ENCODE measurements at places on chromosomes 1 and 21.

DNA sequence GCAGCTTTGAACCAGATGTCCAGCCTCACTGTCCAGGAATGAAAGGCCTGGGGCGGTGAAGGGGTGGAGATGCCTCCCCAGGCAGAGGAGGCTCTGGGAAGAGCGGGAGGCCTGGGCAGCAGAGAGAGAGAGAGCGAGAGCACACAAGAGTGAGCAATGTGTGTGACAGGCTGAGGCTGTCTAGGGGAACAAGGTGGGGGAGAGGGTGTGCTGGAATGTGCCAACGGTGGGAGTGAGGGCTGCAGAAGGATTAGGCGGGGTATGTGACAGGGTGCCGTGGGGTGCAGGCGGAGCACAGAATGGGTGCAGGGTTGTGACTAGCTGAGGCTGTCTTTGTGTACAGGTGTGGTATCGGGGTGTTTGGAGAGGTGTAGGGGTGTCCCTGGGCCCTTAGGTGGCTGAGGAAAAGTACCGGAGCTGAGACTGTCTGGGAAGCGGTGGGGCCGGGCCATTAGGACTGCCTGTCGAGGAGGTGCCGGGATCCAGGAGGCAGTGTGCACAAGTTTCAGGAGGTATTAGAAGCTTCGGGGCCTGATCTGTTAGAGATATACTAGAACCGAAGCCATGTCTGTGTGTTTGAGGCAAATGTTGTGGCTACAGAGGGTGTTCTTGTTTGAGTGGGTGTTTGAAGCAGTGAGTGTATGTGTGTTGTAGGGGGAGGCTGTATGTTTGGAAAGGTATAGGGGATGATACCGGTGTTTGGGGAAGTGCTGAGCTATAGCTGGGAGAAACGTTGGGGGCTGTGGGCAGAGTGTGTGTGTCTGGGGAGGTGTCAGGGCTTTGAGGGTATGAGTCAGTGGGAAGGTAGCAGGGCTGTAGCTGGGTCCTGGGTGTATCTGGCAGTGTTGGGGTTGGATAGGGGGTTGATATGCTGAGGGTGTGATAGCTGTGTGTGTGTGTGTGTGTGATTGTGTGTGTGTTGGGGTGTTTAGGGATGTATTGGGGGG is 9.1 kb downstream of the AHDC1 start:
- no peak for DNase-seq

GRCh38 chr1:174753131-174753530 is 246.6 kb upstream of the CACYBP start:
- no peak for DNase-seq

DNA sequence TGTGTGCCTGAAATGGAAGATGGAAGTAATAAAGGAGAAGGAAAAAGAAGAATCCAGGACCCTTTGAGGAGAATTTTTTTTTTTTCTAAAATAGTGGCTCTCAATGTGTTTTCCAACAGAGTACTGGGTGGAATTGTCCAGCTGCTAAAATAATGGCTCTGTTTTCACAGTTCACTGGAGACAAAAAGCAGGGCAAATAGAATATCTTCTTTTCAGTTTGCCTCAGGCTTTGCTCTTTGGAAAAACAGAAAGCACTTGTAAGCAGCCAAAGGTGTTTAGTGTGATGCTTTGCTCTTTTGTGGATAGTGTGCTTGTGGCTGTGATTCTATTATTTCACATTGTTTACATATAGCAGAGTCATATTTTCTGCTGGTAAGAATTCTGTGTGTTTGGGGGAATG is 77.4 kb upstream of the MROH9 start:
- no peak for DNase-seq

DNA sequence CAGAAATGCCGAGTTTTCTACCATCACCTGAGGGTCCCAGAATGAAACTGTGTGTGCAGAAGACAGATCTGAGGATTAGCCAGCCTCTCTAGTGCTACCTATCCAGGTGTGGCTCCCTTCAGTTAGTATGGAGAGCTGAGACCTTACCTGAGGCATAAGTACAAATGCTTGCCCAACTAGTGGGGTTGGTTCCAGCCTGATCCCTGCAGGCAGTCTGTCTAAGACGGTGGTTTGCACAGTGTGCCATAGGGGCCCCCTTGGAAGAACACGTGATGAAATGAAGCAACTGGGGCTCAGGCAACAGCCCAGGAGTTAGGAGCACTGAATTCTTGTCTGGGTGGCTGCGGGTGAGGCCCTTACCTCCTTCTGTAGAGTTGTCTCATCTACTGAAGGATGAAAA is 15.6 kb downstream of the S100A7A start:
- no peak for DNase-seq

- no peak for DNase-seq
These were observed 18.6 kb downstream of the PDE9A start for GRCh38 chr21:42671778-42672593.

- no peak for DNase-seq
These were observed 296.3 kb upstream of the ZP4 start for GRCh38 chr1:238186887-238187574.

- DNase-seq = no peak
These were observed 5.7 kb upstream of the CD48 start for GRCh38 chr1:160717306-160717705.

GRCh38 chr1:29800120-29800519 is 563.8 kb downstream of the PTPRU start:
- no peak for DNase-seq

- DNase-seq = no peak
These were observed 82.9 kb upstream of the QSOX1 start for GRCh38 chr1:180071759-180072158.

- DNase-seq = no peak
These were observed 74.2 kb downstream of the UBE4B start for GRCh38 chr1:10106756-10107475.

DNA sequence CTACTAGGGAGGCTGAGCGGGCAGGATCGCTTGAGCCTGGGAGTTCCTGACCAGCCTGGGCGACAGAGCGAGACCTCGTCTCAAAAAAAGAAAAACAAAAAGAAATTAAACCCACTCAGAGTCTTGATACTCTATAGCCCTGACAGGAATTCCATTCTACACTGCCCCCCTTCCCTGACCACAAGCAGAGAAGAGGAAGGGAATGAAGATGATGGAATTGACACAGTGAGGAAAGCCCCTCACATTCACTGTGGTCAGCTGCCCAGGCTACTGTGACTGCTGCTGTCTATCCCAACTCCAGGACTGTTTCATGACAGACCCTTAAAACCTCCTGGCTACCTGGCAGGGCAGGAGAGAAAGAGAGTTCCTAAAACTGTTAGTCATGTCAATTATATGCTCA is 12.1 kb downstream of the LIN9 start:
- no peak for DNase-seq

- no peak for DNase-seq
These were observed 802.8 kb upstream of the CXADR start for GRCh38 chr21:16709866-16710550.

DNA sequence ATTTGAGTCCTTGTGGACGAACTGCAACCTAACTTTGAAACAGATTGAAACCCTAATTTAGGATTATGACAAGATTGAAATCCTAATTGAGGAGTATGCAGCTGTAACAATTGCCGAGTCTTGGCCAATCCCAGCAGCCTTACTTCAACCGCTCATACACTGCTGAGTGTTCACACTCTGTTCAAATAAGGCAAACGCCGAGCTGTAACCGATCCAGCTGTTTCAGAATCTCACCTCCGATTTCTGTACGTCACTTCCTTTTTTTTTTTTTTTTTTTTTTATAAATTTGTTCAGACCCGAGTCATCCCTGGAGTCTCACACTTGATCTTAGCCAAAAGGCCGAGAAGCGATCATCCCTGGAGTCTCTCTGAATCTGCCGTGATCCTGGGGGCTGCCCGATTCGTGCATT is 22.3 kb upstream of the ATP5PO start:
- DNase-seq = no peak

DNA sequence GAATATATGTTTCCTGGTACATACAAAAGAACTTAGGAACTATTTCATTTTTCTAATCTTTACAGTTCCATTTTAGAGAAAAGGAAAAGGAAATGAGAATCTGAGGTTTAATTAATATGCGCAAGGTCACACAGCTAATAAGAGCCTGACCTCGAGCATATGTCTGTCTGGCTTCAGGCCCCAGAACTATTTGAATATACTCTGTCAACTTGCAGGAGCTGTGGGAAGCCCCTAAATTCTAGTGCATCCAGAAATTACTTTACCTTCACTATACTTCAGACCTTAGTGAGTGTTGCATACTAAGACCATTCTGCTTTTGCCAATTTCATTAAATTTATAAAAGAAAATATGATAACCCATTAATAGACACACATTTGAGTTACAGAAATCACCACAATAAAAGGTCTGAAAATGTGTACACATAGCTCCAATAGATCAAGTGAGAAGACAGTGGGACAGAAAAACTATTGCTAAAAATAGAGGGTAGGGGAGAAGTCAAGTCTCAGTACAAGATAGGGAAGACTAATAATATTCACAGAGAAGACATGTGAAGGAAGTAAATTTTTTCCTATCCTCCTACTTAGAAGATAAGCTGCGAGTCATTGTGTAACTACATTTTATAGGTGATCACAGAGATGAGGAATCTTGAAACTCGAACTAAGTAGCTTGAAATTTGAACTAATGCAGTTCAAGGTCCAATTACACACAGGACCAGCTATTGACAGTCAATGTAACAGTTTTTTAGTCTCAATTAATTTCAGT is 3.8 kb downstream of the RGS13 start:
- DNase-seq = no peak

DNA sequence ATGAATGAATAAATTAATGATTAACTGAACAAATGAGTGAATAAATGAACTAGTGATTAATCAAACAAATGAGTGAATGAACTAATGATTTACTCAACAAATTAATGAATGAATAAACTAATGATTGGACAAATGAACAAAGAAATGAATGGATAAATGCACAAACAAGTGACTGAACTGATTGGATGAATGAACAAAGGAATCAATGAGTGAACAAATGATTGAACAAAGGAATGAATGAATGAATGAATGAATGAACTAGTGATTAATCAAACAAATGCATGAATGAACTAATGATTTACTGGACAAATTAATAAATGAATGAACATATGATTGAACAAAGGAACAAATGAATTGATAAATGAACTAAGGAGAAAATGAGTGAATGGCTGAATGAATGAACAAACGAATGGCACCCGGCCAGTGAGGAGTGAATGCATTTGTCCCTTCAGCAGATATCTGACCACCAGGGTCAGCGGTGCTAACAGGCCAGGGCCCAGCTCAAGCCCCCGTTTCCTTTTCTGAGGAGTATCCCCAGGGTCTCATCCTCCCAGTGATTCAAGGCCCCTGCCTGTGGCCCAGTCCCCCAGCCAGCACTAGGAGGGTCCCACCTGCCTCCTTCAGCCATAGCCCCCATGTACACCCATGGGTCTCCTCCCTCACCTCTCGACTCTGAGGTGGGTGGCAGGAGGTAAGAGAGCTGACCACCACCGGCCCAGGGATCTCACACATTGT is 49.9 kb downstream of the WNT9A start:
- no peak for DNase-seq

GRCh38 chr21:35469498-35469897 is 420.4 kb upstream of the RUNX1 start:
- no peak for DNase-seq

GRCh38 chr1:60898413-60898812 is 183.9 kb upstream of the NFIA start:
- DNase-seq = no peak

GRCh38 chr1:183931646-183932271 is 105.8 kb downstream of the COLGALT2 start:
- DNase-seq = no peak

GRCh38 chr1:5793516-5793915 is 198.7 kb downstream of the NPHP4 start:
- no peak for DNase-seq

DNA sequence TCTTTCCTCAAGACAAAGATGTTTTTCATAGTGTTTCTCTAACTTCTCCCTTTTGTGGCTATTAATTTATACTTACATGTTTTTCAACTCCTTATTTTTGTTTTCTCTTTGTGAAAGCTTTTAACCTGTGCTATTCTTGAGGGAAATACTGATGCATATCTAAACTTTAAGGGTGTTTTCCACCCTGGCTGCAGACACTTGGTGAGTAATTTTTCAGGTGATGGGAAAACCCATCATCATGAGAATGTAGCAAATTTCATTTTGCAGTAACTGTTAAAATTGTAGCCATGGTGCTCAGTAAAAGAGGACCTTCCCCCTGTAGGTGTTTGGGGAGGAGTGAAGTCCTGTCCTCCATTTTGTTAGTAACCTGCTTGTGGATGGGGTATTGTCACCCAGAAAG is 124.2 kb downstream of the LIPI start:
- no peak for DNase-seq

DNA sequence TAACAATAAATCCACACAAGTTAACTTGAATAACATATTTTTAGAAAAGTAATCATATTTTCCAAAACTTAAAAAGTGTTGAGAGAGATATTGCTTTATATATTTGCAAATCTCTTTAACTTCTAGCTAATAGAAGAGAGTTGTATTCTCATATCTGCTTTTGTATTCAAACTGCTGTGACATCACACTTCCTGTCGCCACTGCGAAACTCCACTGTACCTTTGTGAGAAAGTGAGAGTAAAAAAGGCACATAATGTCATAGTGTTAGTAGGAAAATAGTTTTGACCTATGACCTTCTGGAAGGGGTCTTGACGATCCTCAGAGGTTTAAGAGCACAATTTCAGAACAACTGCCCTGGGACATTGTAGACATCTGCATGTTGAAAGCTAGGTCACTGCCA is 21.6 kb downstream of the AK5 start:
- DNase-seq = no peak

GRCh38 chr1:180415985-180416633 is 86.3 kb downstream of the ACBD6 start:
- peak; percentile 12 for DNase-seq

DNA sequence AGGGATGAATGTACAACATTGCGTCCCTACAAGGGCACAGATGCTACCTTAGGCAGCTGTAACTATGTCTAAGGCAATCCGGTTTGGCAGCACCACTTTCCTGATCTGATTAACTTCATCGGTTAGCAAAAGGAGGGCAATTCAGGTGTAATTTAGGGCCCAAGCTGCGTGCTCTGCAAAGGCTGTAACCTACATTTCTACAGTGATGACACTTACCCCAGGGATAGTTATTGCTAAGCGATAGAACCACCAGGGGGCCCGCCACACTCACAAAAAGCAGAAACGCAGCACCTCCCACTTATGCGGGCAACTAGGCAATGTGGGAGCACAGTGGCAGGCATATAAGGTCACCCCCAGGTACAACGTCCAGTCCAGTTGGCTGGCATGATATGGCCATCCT is 113.5 kb downstream of the GDAP2 start:
- DNase-seq = no peak

DNA sequence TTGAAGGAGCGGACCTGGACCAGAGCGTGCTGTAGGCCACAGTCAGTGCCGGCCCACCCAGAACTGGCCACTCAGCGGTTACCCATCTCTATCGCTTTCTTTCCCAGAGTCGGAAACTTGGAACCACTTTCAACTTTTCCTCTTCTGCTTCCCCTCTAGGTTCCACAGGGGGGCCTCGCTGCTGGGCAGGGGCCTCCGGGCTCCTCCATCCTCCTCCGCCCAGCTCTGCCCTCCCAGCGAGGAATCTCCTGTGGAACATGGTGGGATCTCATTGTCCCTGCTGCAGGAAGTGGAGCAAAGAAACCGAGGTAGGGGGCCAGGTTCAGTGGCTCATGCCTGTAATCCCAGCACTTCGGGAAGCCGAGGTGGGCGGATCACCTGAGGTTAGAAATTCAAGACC is 139.2 kb downstream of the ETS2 start:
- no peak for DNase-seq

All from astrocyte of the cerebellum (primary cell).